ENCODE measurements at places on chromosomes 5 and 9.

- DNase-seq: no peak
Observed at GRCh38 chr5:180648658-180649296, 623 bp downstream of the FLT4 start.

- no peak for DNase-seq
Observed at GRCh38 chr9:121120386-121120785, 45.6 kb downstream of the CNTRL start.

- no peak for DNase-seq
Observed at GRCh38 chr5:66769839-66770617, 173.8 kb downstream of the MAST4 start.

GRCh38 chr5:97623441-97623840 is 440.4 kb upstream of the RIOK2 start:
- no peak for DNase-seq
